ENCODE measurements at places on chromosomes 3 and 15.

DNA sequence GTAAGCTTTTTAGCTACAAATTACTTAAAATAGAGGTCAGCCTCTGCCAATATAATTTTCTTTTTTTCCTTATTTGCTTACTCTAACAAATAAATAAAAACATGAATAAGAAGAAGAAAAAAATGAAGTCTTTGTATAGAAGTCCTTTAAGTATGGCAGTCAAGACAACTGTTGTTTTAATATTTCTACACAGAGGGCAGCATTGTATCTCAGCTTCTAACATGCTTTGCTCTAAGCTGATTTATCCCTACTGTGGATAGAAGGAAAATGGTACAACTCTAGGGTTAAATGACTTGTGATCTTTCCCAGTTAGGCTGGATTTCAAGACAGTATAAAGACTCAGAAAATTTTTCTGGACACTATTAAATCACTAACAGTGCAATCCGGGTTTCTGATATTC lies 104.3 kb upstream of the MEIS2 start:
- DNase-seq = no peak

DNA sequence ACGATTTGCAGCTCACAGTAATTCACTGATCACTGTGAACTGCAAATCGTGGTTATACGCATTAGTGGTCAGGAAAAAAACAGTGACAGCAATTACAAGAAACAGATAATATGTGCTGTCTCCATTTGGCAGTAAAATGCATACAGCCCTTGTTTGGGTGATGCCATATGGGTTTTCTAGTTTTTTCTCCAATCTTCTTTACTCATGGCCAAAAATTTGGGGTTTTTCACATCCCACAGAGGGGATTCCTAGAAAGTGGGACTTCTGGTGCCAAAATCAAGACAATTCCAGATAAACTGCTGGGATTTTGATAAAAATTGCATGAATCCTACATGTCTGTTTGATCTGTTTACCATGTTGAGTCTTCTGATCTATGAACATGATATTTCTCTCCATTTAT lies 15.6 kb downstream of the NDN start:
- no peak for DNase-seq

DNA sequence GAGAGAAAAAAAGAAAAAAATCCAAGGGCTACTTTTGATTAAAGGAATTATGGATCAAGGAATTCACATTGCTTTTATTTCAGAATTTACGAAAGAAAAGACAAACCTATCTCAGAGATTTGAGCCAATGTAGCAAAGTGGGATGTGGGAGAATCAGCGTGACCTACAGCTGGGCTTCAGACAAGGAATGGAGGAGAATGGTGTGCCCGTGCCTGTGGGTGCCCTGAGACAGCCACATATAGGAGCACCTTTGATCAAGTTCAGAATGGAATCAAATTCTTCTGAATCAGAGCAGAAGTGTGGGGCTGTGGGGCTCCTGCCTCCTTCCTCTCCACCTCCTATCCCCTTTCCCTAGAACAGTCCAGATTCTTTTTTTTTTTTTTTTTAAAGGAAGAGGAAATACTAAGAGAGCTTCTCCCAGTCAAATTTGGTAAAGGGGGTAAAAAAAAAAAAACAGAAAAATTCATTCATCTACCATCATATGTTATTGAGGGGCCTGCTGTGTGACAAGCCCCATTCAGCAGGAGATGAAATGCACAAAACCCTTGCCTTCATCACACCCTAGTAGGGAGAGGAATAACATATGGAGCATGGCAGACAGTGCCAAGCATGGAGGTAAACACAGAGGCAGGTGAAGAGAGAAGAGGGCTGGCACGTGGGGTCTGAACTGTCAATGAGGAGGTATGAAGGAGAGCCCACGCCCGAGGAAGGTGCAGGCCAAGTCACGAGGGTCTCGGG lies 25.0 kb upstream of the MUSTN1 start:
- DNase-seq = no peak

GRCh38 chr3:64224826-64225610 lies at the start of gene PRICKLE2:
TSS of gene PRICKLE2 (minus strand) at chr3:64225466. CDS start at chr3:64198927, 26,539 bp downstream.
- DNase-seq = peak; percentile 59

- no peak for DNase-seq
These were observed 21.8 kb upstream of the IL1RAP start for GRCh38 chr3:190492129-190492528.

DNA sequence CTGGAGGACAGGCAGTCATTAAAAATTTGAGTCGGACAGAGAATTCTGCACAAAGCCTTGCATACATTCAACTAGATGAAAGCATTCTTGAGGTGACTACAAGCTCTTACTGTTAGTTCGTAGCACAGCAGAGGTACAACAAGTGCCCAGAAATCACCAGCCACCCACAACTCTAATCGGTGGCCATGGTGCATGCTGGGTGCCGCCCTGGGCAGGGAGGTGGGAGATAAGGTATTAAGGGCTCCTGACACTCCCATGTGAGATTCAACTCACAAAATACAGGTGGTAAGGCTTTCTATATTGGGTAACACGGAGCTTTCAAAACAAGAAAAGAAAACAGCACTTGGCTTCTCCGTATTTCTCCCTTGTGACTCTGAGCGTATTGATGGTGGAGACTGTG lies 66.0 kb downstream of the MEIS2 start:
- no peak for DNase-seq

- DNase-seq = no peak
These were observed 3.7 kb upstream of the MAN2C1 start for GRCh38 chr15:75371901-75372688.

DNA sequence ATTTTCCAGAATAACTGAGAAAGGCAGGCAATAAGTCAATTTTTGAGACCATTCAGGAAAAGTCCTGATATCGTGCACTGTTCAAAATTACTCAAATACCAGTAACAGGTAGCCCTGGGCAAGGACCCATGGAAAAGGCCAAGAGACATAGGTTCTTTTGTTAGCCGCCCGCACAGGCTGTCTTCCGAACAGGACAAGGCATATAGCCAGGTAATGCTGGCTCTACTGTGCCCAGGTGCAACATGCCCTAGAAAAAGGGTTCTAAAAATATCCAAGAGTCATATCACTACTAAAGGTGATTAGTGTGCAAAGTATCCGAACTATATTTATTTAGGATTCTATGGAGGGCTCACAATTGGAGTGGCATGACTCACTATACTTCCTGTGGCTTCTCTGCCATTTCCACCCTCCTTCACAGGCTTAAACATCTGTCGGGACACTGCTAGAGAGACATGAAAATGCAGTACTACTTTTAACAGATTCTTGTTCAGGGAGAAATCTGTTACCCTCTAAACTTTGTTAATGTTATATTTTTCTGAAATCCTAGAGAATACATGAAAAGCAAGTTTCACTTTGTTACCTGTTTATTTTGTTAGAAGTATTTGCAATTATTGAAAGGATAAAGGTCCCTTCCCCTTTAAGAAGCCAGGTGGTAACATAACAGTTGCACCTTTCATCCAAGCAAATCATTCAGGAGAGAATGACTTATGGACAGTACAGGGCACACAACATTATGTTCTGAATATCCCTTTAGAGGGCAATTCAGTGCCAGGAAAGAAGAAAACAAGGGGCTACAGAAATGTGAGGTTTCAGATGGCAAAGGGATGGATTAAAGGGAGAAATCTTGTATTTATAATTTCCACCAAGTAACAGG lies 293.3 kb upstream of the THBS1 start:
- DNase-seq = no peak

DNA sequence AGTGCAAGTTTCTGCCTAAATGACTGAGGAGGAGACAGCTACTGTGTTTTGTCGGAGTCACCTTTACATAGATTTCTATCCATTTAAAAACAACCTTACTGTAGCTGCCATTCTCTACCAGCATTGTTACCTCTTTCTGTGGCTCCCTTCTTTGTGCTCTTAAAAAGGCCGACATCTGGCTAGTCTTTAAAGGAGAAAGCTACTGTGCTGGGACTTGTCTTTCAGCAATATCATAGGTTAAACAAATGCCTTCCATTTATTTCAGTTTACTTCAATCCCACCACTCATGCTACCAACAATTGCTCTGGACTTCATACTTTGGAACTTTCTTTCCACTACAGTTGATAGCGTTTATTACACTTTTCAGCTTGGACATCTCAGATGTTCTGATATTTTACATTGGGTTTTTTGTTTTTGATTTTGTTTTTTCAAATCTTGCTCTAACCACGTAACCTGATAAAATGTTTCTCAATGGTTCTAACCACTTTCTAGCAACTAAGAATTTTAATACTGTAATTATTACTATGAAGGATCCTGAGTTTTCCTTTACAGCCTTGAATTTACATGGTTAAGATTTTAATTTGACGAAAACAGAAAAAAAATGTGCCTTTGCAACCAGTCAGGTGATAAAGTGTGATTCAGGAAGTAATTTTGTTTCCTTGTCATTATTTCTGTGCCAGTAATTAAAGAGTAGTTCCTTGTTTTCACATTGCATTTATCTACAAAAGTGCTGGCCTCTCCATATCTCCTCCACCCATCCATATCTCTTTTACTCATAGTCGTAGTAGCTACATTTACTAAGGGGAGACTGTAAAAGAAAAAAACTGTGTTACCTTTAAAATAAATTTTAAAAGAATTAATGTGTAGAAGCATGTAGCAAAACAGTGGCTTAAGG lies 1.3 kb upstream of the CBLB start:
- no peak for DNase-seq

GRCh38 chr15:58556541-58556940 lies 124.8 kb downstream of the LIPC start:
- DNase-seq = no peak

DNA sequence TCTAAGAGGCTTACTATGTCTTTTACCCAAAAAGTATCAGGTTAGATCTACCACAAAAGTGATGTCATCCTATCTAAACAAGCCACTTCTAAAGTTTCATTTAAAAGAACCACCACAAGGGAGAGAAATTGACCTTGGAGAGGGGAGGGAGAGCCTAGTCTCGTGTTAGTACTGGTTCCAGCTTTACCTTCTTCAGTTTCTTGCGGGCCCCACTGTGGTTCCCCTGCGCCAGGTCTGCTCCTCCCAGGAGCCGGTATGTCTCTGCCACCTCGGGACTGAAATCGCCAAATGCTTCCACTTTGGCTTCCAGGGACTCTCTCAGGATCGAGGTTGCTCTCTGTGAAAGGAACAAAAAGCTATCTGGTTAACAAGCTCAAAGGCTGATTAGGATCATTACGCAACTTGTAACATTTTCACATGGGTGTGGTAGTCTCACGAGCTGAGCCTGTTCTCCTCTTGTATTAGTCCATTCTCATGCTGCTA lies 51.1 kb downstream of the SYNM start:
- DNase-seq = no peak

- DNase-seq = no peak
These were observed 21.8 kb upstream of the ANKRD28 start for GRCh38 chr3:15819576-15819975.

DNA sequence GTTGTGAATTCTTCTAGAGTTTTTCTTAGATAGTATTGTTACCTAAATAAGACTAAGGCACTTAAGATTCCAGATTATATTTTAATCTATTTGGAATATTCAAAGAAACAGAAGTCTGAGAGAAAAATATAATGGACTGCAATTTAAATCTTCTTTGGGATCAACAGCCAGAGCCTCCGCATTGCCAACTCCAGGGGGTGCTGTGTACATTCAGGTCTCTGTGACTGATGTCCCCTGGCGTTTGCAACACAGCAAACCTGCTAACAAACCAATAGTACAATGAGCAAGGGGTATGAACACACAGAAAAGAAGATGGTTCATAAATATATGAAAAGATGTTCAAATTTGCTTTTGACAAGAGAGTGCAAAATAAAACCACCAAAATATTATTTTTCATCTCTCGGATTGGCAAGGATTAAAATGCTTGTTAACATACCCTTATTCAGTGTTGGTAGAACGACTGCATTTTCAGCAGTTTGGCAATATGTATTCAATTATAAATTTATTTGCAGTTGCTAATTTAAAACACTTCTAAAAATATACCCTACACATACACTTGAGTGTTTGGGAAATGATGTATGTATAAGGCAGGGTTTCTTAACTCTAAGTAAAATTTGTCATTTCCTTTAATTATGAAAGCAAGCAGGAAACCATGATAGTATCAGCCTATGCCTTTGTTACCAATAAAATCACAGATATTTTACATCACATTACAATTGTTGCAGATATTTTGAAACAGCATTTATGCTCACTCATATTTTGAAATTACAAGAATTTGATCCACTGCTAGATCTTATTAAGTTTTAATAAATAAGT lies 16.1 kb upstream of the TM4SF1 start:
- DNase-seq = peak; percentile 16

GRCh38 chr3:45972534-45973402 lies 22.9 kb downstream of the FYCO1 start:
- no peak for DNase-seq

DNA sequence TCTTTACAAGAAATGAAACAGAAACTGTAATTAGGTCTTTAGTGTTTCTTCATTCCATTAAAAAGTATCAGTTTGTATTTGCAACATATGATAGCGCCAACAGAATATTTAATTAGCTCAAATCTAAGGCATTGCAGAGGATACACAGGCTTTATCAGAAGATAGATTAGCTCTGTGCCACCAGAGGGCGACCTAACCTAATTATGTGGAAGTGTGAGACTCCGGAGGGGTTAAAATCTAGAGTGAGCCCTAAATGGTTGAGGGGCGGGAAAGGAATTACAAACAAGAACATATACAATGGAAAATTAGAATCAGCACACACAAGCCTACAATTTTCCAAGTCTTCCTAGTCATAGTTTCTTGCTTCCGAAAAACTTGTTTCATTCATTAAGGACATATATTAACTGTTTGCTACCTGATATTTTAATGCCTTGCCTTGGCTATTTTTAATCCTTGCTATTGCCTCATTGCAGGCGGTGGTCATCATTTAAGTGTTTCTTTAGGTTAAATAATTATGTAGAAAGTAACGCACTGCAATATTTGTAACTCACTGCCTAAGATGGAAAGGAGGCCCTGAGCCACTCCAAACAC lies 18.0 kb upstream of the RYR3 start:
- no peak for DNase-seq

DNA sequence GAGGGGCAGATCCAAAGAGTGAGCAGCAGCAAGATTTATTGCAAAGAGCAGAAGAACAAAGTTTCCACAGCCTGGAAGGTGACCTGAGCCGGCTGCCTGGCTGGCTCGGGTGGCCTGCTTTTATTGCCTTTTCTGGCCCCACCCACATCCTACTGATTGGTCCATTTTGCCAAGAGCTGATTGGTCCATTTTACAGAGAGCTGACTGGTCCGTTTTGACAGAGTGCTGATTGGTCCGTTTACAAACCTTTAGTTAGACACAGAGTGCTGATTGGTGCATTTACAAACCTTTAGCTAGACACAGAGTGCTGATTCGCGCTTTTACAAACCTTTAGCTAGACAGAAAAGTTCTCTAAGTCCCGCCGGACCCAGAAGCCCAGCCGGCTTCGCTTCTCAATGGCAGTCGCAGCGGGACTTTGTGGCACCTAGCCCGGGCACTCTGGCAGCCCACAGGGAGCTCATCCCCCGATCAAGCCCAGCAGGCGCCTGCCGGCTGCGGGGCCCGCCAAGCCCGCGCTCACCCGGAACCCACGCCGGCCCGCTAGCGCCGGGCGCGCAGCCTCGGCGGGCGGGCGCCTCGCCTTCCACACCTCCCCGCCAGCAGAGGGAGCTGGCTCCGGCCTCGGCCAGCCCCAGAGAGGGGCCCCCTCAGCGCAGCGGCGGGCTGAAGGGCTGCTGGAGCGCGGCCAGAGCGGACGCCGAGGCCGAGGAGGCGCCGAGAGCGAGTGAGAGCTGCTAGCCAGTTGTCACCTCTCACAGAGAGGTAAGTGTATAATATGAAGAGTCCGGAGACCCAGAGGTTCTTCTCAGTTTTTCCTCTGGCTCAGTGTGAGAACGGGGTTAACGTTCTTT lies 339.2 kb downstream of the CHL1 start:
- DNase-seq = no peak

GRCh38 chr15:89136078-89136806 lies 48.0 kb downstream of the ABHD2 start:
- no peak for DNase-seq

Data from GOT3 (cell line).